ENCODE measurements at places on chromosomes 3 and 15.

DNA sequence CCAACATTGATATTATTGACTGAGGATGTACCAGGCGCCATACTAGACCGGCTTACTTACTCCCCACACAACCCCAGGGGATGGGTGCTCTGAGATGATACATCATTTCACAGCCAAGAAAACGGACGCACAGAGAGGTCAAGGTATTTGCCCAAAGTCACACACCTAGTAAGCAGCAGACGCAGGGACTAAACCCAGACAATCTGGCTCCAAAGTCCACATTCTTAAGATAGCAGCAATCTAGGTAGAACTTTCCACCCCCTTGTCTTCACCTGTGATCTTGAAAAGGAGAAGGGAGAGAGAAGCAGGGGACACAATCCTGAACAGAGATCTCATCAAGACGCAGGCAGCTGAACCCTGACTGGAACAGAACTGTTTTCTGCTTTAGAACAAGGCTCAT lies 200.6 kb downstream of the XXYLT1 start:
- no peak for DNase-seq

DNA sequence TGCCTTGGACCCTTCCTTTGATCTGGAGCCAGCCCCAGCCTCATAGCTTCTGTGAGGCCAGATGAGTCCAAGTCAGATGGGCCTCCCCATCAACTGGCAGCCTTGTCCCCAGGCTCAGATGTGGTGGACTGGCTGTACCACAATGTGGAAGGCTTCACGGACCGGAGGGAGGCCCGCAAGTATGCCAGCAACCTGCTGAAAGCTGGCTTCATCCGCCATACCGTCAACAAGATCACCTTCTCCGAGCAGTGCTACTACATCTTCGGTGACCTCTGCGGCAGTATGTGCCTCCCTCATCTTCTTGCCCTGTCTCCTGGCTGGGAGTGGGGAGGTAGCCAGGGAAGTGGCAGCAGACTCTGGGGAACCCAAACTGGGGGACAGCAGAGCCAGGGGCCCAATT lies 6.9 kb upstream of the AP2M1 start:
- DNase-seq, result no peak

- DNase-seq, result no peak
Measured at GRCh38 chr3:12946649-12947316, 105.4 kb upstream of the RPL32 start.

GRCh38 chr3:57078344-57078634 lies 17.8 kb downstream of the SPATA12 start:
- DNase-seq, result peak; percentile 67

- peak; percentile 93 for DNase-seq
Measured at GRCh38 chr15:66912001-66912400, 153.4 kb upstream of the SMAD3 start.

GRCh38 chr3:76096836-76097588 lies 311.7 kb upstream of the ZNF717 start:
- DNase-seq, result no peak

DNA sequence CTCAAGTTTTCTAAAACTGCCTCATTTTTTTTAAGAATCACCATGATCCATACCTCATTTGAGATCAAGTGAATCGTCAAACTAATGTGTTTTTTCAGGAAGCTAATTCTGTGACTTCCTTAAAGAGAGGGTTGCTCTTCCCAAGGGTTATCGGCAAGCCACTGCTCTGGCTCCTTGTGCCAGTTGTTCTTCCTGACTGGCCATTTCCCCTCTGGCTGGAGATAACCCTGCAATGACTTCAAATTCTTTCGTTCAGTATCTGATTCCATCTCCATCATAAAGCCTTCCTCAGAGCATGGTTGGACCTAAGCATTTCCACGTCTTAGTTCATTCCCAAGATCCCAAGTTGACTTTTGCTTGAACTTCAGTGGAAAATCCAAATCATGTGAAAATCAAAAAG lies 167.1 kb downstream of the MECOM start:
- DNase-seq, result no peak

- no peak for DNase-seq
Measured at GRCh38 chr3:117063930-117064329, 354.4 kb downstream of the TUSC7 start.

- DNase-seq, result no peak
Measured at GRCh38 chr3:27533261-27533607, 49.0 kb upstream of the SLC4A7 start.

DNA sequence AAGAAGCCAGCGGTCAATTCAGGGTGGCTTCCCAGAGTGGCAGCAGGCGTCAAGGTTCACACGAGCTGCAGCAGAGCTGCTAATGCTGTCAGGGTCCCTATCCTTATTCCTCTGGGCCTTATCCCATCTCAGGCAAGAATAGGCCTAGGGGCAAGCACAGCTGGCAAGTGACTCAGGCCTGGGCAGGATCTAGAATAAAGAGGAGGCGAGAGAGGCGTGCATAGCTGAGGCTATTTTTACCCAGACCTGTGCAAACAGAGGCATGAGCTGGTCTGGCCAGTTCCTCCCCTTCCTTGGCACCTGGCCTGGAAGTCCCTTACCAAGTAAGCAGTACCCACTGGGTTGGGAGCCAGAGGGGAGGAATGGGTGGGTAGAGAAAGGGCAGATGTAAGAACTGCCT lies 12.2 kb upstream of the VIPR1 start:
- DNase-seq, result peak; percentile 83

DNA sequence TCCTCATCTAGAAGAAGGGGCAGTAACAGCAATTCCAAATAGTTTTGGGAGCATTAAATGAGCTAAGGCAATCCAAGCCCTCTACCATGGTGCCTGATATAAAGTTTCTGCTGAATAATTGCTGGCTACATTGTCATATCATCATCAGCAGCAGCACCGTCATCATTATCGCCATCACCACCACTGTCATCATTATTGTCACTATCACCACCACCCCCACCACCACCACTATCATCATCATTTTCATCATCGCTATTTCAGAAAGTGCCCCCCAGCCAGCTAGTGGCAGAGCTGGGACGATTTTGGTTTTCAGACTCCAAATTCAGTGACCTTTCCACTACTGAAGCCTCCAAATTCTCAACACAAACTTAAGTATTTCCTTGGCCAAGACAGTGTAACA lies 15.0 kb downstream of the XCR1 start:
- DNase-seq, result no peak

GRCh38 chr3:51500632-51501131 lies 867 bp upstream of the DCAF1 start:
- no peak for DNase-seq

DNA sequence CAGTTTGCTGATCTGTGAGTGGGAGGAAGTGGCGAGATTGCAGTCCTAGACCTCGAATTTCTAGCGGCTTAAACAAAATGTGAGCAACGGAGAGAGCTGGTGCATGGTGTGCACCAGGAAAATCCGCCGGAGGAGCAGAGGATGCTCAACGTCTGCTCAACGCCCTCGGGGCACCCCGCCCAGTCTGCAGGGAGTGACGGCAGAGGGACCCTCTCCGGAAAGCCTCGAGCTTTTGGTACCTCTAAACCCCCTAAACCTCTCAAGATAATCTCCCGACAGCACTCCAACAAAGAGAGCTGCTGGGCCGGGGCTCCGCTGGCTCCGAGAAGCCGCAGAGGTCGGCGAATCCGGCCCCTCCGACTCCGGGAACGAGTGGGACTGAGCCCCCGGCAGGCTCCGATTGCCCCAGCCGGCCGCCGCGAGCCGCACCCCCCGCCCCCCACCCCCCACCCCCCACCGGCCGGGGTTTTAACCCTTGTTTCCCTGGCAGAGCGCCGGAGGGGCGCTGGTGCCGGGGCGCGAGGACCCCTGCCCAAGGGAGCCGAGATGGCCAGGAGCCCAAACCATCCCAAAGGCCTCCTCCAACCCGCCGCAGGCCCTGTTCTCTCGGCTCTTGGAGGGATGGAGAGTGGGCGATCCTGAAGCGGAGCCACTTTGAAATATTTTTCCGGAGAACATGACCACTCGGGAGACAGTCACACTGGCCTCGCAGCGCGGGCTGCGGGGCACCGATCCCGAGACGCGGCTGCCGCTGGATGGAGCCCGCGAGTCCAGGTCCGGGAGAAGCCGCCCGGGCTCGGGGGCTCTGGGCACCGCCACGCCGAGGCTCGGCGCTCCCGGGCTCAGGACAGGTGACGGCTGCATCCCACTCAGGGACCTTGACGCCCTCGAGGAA lies 1.5 kb downstream of the MEGF11 start:
- DNase-seq, result no peak

DNA sequence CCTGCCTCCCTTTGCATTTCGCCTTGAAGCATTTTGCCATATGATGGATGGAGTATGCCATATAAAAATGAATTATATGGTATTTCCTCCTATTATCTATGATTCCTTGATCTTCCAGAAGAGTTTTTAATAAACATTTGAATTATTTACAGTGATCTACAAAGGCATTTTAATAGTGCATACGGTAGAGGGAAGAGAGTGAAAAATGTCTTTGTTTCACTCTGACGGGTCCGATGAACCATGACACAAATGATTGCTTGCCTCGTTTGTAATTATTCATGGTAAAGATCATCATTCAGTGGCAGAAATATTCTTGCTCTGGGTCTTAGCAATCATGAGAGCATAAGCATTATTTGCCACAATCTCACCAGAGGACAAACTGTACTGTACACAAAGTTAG lies 1010.9 kb downstream of the NTRK3 start:
- no peak for DNase-seq

DNA sequence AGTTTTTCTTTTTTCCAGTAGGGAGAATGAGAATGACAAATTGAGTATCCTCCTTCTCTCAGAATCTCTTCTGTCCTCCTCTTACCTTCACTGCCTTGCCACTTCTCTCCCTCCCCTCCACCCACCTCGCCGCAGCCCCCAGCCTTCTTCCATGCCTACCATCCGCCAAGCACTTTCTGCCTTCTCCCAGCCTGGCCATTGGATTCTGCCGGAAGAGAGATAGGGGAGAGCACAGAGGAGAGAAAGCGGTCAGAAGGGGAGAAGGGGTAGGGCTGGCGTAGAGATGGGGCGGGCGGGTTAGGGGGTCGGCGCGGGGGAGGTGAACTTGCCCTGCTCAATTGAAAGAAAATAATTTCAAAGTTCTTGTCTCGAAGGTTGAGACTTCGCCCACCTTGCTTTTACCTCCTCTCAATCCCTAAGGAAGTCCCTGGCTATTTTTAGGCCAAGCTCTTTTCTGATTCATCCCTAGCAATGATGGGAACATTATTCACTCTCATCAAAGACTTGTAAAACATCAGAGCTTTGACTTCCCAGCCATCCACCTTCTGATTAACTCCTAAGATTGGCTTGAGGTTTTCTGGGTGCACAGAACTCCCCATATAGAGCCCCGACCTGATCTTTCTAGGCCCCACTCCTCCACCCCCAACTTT lies 811 bp downstream of the C3orf52 start:
- no peak for DNase-seq

DNA sequence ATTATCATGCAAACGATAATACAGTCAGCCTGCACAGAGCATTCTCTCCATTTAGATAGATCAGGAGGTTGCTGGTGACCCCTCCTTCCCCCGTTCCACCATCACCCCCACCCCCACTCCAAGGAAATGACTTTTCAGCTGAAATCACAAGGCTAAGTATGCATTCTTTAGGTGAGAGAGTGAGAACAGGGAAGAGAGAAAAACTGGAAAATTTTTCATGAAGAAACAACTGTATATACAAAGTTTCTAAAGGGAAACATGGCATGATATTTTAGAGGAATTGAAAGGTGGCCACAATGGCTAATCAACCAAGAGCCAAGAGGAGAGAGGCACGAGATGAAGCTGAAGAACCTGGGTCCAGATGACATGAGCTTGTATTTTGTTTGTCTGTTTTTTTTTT lies 22.2 kb downstream of the BCL2A1 start:
- DNase-seq, result no peak

- DNase-seq, result no peak
Measured at GRCh38 chr15:72992841-72993252, 59.4 kb upstream of the NEO1 start.

GRCh38 chr3:10950476-10951294 lies 41.9 kb upstream of the SLC6A1 start:
- DNase-seq, result peak; percentile 33

DNA sequence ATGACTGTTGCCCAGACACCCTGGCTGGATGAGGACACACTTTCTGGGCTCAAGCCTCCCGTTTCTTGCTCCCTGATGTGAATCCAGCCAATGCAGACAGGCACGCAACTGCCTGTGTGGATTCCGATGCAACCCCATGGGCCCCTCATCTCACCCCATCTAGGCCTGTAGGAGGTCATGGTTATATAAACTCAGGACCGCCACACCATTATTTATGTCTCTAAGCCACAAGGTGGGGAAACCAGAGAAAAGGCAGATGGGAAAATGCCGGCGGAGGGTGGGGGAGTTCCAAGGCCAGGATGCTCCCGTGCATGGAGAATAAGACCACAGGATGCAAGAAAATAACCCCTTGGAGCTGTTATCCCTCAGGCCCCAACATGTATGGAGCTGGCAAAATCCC lies 2.0 kb downstream of the MESP1 start:
- no peak for DNase-seq

GRCh38 chr3:6994081-6994668 lies 133.3 kb downstream of the GRM7 start:
- peak; percentile 10 for DNase-seq

- DNase-seq, result no peak
Measured at GRCh38 chr15:66954601-66955000, 110.8 kb upstream of the SMAD3 start.

DNA sequence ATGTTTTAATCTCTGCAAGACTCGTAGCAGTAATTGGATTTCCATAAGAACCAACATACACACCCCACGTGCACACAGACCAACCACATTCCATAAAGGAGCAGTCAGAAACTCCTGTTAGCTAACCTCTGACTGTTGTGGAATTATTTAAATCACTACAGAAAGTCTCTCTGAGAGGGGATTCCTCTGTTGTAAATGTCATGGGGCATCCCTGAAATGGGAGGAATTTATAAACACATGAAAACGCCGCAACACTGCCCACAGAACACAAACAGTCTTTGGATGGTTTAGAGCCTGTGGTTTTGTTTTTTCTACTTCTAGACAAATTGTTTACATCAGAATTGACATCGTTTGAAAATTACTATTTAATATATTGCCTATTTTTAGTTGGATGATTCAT lies 740.1 kb upstream of the GRM7 start:
- DNase-seq, result no peak

Data from KBM-7 (cell line).